ENCODE measurements at places on chromosomes 3 and 15. TPM values are rescaled to one million over a fixed set of nuclear protein-coding genes. Genes with fewer than 3 reads are reported as not detected.

C2CD4A gene
- total RNA-seq = not detected

DNA sequence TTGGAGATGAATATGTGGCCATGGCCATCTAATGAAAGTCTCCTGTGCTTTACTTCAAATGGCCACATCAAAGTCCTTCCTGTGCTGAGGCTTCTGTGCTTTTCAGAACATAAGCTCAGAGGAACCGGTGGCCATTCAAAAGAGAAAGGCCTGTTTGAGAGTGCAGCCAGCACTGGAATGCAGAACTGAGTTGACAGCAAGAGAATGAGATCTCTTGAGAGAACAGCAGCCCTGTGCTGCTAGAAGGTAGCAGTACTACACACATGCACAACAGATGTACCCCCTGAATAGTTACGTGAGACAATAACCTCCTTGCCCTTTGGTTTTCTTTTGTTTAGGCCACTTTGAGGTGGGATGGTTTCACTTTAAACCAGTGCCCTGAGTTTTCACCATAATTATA lies 292.5 kb downstream of the PTPRG start:
- H3K4me1 ChIP-seq = no peaks in the 10 kb centered on the region
- peaks cover 3% of the 10 kb centered on the region for H3K27me3 ChIP-seq
- H3K36me3 ChIP-seq = no peaks in the 10 kb centered on the region

- no peak overlapping the region for H3K4me3 ChIP-seq
- H3K27ac ChIP-seq = no peak overlapping the region
- H3K27me3 ChIP-seq = peaks cover 2% of the 10 kb centered on the region
- H3K4me1 ChIP-seq = no peaks in the 10 kb centered on the region
Measured at GRCh38 chr3:185709251-185709955, 115.4 kb downstream of the IGF2BP2 start.

- H3K4me3 ChIP-seq = no peak overlapping the region
- peak; percentile 54 for DNase-seq
- no peak overlapping the region for H3K27ac ChIP-seq
- H3K4me1 ChIP-seq = peaks cover 5% of the 10 kb centered on the region
- H3K27me3 ChIP-seq = peaks cover 6% of the 10 kb centered on the region
Measured at GRCh38 chr3:8970971-8971589, 7.8 kb upstream of the RAD18 start.

SCAMP5 gene
- total RNA-seq = 0.89 TPM

All from activated T-helper 2 cell treated with anti-CD3 and anti-CD28 coated beads, Interferon-gamma antibody, Interleukin-2, Interleukin-4, amounts not matched to agents 10 μg/mL and 5 μg/mL and 100 μg/mL, durations not matched to agents 14 hours and 24 hours and 36 hours (primary cell).